ENCODE measurements at places on chromosomes 7 and 10.
A peak's percentile ranks its signal among the peaks of the same experiment; 100 is the strongest.

DNA sequence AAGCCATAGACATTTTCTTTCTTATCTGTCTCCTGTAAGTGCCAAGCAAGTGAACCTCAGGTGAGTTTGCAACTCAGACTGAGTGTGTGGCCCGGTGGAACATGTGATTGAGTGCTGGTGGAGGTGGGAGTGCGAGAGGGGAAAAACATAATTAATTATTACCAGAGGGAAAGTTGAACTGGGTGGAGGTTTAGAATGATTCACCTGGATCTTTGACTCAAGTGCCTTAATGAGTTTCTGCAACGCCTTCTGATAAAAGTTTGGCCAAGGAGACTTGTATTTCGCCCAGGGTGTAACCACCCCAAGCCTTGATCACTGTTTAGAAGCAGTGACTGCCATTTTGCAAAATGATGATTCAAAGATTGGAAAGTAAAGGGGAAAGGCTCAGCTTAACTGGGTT is 513.9 kb downstream of the GATA3 start:
- no peak for DNase-seq

DNA sequence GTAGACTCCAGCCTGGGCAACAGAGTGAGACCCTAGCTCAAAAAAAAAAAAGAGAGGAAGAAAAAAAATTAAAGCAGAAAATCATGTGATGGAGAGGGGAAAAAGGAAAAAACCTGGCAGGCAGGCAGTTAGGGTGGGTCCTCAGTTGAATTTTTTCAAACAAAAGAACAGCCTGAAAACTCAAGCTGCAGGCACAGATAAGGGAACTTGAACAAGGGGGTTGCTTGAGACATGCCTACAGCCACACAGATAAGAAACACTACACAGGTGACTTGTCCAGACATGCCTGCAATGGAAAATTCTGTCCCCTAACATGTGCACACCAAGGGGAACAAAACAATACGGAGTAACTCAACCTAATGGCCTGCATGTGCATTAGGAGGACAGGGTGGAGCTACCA is 19.2 kb downstream of the VIM start:
- DNase-seq, result no peak

GRCh38 chr10:62108759-62109586 is 159.7 kb downstream of the RTKN2 start:
- DNase-seq, result no peak

- DNase-seq, result no peak
Observed at GRCh38 chr7:28177836-28178235, 2.8 kb downstream of the JAZF1 start.

GRCh38 chr10:60283397-60283796 is 106.3 kb downstream of the ANK3 start:
- DNase-seq, result no peak

- DNase-seq, result no peak
Observed at GRCh38 chr10:32144817-32145688, 88.8 kb upstream of the KIF5B start.

- DNase-seq, result no peak
Observed at GRCh38 chr10:16105082-16105481, 244.8 kb upstream of the MINDY3 start.

DNA sequence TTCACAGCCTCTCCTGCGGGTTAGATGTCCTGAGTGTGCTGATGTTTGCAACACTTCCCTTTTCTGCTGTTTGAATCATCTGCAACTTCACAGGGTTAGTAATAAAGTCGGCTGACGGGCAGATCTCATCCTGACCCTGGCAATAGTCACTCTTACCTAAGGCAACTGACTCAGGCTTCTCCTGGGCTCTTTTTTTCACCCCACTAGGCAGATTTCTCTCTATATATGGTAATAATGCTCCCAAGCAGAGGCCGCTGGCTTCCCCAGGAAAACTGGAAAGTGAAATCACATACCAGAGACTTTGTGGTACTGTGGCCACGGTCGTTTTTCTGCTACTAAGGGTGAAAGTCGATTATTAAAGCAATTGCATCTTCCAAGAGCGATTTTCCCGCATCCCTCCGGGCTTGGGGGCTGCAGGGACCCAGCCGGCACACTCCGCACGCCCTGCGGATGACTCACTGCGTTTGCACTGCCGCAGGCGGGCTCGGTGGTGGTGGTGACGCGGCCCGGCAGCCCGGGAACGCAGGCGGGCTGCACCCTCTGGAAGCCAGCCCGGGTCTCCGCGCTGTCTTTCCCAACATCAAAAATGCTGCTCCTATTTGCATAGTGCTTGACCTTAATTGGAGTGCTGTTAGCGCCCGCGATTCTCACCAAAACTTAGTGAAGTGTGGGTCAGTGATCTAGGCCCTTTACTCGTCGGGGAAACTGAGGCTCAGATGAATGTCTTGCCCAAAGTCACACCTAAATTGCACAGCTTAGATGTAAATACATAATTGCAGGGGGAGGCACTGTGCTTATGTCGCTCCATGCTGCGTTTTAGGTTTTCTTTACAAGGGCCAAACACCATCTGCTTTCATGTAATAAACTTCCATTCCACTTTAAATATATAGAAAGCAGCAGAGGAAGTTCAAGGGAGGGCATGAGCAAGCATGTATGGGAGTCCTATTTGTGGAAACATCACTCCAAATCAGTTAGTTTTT is 47.6 kb upstream of the ITGB1 start:
- DNase-seq, result peak; percentile 60

- no peak for DNase-seq
Observed at GRCh38 chr7:51304729-51305128, 11.9 kb downstream of the COBL start.

- DNase-seq, result no peak
Observed at GRCh38 chr10:70437721-70438120, 3.8 kb downstream of the NODAL start.

DNA sequence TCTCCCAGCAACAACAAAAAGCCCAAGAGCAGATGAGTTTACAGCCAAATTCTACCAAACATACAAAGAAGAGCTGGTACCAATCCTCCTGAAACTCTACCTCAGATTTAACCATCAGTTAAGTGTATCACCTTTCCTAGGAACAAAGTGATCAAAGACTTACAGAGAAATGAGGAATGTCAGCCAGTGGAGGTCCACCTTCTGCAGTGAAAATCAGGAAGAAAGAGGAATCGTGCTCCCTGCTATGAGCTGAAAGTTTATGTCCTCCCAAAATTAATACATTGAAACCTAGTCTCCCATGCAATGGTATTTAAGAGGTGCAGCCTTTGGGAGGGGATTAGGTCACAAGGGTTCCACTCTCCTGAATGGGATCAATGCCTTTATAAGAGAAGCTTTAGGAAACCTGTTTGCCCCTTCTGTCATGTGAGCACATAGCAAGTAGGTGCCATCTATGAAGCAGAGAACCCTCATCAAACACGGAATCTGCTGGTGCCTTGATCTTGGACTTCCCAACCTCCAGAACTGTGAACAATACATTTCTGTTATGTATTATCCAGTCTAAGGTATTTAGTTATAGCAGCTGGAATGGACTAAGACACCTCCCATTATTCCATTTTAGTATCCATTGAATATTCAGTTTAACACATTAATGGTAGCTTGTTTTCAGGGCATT is 139.0 kb upstream of the FZD8 start:
- DNase-seq, result no peak

DNA sequence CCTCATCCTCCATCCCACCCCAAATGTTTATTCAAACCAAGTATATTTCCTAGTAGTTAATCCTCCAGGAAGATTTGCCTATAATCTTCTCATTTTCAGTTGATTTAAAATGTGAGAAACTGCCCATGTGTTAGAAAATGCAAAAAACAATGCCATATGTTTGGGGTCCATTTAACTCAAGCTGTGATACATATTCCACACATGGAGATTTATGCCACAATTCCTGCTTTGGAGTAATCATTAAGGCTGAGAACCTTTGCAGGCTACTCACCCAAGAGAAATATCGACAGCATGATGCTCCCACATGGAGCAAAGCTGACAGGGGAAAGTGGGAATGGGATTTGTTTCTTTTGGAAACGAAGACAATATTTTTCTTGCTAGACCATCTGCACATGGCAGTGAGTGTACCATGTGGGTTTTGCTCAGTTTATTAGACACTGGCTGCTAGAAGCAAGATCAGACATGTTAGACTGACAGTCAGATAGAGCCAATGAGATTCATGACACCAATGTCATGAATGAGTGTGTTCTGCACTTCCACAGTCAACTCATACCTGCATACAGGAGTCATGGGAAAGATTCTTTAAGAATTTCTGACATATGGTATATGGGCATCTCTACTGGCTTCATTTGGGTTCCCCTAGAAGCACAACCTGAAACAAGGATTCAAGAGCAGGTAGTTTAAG is 3.4 kb upstream of the GRM8 start:
- no peak for DNase-seq

GRCh38 chr7:142379201-142379885 is 121.5 kb upstream of the PRSS58 start:
- no peak for DNase-seq

GRCh38 chr7:44112997-44113763 is 9.0 kb downstream of the AEBP1 start:
- no peak for DNase-seq

DNA sequence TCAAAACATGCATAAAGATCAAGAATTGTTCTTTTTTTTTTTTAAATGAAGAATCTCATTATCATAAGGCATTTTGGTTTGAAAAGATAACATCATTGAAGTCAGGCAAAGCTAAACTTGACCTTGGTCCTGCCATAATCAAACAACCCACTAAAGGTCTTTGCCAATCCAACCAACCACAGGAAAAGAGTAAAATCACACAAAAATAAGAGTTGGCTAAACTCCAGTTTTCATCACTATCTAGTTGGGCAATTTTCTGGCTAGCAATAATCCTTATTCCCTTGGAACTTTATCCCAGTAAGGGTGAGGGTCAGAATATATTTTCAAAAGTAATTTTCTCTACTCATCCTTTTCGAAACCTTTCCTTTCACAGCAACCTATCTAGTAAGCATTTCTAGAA is 62.4 kb downstream of the HIBADH start:
- DNase-seq, result no peak

DNA sequence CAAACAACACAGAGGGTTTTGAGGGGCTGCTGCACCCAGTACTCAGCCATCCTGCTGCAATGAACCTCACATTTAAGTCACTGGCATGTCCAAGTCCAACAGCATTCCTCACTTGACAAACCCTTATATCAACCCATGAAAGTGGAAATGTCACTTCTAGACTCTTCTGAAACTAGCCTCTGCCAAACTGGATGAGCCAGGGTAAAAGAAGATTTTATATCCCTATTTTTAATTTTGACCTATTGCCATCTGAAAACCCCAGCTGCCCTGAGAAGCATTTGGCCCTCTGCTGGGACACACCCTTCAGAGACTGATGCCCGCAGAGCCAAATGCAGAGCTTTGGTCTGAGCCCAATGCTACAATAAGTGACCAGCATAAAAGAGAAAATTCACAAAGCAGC is 201.1 kb downstream of the ANK3 start:
- no peak for DNase-seq

- no peak for DNase-seq
Observed at GRCh38 chr7:114099337-114099736, 180.5 kb upstream of the PPP1R3A start.

GRCh38 chr7:42893346-42894240 is 18.3 kb downstream of the C7orf25 start:
- no peak for DNase-seq

GRCh38 chr10:55369670-55370420 is 568.8 kb upstream of the PCDH15 start:
- DNase-seq, result no peak

DNA sequence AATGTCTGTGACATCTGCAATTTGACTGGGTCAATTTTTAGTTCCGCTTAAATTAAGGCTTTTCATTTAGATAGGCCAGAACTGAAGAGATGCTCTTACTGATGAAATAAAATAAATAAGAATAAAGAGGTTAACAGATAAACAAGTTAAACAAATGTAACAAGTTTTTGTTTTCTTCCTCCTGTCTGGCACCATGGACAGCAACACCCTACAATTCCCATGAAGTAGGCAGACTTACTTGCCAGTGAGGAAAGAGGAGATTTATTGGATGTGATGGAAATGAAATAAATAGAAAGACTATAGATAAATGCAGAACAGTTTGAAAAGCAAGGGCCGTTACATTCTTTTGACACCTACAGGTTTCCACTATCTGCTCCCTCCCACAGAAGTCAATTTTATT is 118.5 kb downstream of the AMPH start:
- DNase-seq, result no peak

DNA sequence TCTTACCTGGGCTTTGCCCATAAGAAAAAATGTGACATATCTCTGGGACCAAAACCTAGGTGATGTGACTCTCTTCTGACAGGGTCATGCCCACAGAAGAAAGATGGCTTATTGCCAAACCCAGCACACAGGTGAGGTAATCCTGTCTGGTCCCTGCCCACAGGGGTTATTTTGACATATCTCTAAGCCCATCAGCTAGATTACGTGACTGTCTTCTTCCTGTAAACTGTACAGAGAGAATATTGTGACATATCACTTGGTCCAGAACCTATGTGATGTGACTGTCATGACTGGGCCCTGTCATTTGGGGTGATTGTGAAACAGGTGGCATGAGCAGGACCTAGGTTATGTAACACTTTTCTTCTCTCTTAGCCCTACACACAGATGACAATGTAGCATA is 48.8 kb upstream of the ZNF680 start:
- DNase-seq, result no peak

GRCh38 chr10:102236006-102236405 is 5.3 kb downstream of the PITX3 start:
- DNase-seq, result no peak

- no peak for DNase-seq
Observed at GRCh38 chr10:112631501-112632400, 184.7 kb downstream of the VTI1A start.

GRCh38 chr7:123397746-123398338 is 136.6 kb downstream of the IQUB start:
- DNase-seq, result no peak

- no peak for DNase-seq
Observed at GRCh38 chr7:134246347-134246746, 70.4 kb downstream of the SLC35B4 start.

- no peak for DNase-seq
Observed at GRCh38 chr10:34651416-34652195, 163.5 kb downstream of the PARD3 start.

- no peak for DNase-seq
Observed at GRCh38 chr10:108049668-108050067, 885.2 kb upstream of the SORCS1 start.

DNA sequence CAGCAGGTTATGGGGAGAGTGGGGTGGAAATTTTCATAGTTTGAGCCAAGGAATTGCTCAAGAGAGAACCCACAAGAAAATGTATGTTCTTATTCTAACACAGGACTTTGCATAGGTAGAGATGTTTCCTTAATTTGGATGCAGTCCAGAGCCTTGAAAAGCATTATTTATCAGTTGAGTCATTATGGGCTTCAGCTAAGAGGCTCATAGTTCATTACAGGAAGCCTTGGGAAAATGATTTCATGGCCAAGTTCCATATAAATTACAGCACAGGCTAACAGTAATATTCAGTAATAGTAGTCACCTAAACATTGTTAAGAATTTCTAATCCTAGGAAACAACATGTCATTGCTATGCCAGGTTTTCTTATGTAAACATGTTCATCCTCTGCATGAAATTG is 131.1 kb upstream of the PTPRZ1 start:
- DNase-seq, result no peak
